ENCODE measurements at places on chromosomes 11 and 22.
A peak's percentile ranks its signal among the peaks of the same experiment; 100 is the strongest.

DNA sequence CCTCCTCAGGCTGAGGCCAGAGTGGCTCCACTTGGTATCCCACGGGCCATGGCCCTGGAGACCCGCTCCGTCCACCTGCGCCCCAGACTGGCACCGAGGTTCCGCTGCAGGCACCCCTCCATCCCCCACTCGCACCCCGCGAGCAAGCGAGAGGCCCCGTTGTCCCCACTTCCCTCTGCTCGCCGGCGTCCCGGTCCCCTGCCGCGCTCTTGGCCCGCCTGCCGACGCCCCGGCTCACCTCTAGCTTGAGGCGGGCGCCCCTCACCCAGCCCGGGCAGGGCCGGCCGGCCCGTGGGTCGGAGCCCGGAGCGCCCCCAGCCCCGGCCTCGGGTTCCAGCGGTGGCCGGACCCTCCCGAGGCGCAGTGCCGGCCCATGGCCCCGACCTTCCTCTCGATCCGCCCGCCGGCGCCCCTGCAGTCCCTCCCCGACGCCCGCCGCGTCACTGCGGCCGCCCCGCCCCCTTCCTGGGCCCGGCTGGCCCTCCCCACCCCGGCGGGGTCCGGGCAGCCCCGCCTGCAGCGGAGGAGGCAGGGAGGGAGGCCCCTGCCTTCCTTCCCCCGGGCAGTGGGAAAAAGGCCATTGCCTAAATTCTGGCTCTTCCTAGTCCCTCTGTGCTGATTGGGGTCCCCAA lies at the start of gene PITPNM1:
Gene PITPNM1 (minus strand): TSS at position 414 of the 632 bp plus-strand sequence. CDS start 1,183 bp downstream, outside the sequence.
- DNase-seq: peak; percentile 81

GRCh38 chr22:31683181-31684105 lies 21.4 kb upstream of the PISD start:
- peak; percentile 8 for DNase-seq

DNA sequence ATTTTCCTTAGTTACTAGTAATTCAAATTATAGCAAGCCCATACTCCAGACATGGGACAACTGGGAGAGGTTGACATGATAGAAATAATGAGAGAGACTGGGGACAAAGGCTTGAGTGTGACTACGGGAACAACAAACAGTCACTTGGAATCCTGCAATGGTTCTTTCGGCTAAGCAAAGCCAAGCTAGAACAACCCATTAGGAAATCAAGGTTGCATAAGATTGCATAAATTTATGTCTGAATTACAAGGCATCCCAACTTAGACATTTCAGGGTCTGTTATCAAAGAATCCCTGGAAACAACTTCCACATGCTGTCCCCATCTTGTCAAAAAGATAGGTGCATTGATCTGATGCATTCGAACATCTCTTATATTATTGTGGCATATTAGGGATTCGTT lies 10.2 kb upstream of the NRGN start:
- DNase-seq: no peak

DNA sequence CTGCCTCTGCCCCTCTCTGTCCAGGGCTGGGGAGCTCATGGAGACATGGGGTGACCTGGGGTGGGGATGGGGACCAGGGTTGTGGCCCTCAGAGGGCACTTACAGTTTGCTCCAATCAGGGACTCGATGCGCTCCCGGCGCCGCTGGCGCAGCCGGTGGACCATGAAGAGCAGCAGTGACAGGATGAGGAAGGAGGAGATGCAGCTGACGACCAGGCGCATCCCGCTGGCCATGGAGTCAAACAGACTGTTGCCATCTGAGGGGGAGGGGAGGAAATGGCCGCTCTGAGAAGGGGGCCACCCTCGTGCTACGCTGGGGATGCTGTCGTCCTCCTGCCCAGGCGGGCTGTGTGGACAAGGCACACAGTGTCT lies 80.5 kb downstream of the DGCR2 start:
- DNase-seq: no peak

- DNase-seq: peak; percentile 87
These were observed 38.2 kb downstream of the ADAMTS8 start for GRCh38 chr11:130390071-130390758.

DNA sequence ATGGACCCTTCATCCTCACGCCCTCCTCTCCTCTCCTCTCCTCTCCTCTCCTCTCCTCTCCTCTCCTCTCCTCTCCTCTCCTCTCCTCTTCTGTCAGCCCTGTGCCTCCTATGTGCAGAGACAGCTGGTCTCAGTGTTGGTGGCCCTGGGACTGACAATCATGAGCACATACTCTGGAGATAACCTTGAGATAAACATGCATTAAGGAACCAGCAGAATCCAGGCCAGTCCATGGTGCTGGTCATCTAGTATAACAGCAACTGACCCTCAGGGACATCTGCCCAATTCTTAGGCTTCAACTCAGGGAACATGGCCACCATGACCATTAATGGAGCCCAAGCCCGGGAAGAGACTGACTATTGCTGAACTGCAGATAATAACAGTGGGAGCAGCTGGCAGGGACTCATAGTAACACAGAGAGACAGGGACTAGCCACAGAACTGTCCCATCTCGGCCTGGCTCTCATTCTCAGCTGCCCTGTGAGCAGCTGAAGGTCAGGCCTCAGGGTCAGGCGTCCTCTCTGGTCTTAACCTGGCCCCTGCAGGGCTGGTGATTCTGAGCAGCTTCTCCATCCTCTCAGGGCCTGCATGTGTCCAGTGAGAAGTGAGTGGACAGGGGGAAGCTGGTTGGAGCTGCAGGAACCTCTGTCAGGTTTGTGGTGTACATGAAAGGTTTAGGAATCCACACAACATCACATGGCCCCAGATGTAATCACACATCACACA lies 45.4 kb downstream of the GGTLC2 start:
- no peak for DNase-seq

DNA sequence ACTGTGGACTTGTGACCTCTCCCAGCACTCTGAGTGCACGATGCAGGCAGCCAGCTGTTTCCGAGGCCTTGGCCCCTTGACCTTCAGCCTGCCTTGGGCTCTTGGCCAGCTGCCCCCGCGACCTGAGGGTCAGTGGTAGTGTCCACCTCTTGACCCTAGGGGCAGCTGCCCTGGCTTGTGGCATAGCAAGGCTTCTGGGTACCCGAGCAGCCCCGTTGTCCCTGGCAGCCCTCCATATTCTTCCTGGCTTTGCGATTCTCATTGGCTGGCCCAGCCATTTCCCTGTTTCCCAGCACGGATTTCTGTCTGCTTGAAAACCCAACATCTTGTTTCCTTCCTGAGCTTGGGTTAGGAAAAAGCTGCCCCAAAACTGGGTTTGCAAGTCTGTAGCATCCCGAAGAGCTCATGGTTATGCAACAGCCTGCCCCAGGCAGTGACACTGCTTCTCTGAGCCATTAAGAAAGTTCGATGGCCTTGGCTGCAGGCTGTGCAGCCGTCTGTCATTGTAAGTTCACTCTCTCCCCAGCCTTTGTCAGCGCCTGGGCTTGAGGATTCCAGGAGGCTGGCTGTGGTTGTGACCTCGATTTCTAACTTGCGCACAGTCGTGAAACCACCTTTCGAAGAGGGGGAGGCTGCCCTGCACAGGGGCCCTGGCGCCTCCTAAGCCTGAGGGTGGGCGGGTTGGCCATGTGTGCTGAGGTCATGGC lies 48.8 kb downstream of the FBLN1 start:
- DNase-seq: peak; percentile 61

DNA sequence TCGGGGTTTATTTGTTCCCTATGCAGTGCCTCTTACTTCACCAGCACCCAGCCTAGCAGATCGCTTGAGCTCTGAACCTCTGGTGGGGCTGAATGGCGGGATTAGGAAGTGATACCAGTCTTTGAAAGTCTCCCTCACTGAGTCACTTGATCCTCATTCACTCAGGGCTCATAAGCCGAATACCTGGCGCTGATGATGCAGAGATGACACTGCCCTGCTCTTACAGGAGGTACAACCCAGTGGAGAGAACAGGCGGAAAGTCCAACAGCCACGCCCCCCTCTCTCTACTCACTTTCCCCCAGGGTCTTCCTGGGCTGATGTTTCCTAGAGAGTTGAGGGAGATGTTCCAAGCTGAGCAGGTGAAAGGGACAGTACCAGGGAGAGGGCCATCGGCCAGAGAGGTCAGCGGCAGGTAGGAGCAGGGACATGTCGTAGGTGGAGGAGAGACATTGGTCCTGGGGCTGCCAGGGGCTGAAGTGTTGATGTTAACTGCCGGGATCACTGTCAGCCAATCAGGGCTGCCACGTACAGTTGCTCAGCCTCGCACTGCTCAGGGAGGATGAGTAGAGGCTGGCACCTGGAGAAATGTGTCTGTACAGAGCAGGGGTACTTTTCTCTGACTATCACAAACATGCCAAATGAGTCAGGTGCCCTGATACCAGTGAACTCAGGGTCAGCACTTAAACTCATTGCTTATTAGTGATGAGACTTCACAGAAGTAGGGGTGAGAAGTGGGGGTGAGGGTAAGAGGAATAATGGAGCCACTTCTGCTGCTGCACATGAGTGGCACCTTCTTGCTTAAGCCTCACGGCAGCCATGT lies 9.9 kb upstream of the APOBEC3A start:
- DNase-seq: no peak

DNA sequence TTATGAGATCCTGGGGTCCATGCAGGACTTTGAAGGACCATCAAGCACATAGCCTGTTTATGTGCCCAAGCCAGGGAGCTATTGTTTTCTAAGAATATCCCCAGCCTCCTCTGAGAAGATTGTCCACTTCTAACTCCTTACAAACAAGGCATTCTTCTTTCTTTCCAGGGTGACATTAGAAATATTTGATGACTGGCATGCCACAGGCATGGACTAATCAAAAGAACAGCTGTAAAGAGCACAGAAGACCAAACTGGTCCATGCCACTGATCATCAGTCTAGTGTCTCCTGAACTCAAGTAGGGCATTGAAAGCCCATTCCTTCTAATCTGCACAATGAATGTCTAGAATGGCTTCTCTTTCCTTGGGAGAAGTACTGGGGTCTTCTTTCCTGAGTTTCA lies 24.9 kb upstream of the LMO2 start:
- DNase-seq: no peak

GRCh38 chr22:19807161-19807913 lies 46.8 kb downstream of the TBX1 start:
- DNase-seq: no peak

DNA sequence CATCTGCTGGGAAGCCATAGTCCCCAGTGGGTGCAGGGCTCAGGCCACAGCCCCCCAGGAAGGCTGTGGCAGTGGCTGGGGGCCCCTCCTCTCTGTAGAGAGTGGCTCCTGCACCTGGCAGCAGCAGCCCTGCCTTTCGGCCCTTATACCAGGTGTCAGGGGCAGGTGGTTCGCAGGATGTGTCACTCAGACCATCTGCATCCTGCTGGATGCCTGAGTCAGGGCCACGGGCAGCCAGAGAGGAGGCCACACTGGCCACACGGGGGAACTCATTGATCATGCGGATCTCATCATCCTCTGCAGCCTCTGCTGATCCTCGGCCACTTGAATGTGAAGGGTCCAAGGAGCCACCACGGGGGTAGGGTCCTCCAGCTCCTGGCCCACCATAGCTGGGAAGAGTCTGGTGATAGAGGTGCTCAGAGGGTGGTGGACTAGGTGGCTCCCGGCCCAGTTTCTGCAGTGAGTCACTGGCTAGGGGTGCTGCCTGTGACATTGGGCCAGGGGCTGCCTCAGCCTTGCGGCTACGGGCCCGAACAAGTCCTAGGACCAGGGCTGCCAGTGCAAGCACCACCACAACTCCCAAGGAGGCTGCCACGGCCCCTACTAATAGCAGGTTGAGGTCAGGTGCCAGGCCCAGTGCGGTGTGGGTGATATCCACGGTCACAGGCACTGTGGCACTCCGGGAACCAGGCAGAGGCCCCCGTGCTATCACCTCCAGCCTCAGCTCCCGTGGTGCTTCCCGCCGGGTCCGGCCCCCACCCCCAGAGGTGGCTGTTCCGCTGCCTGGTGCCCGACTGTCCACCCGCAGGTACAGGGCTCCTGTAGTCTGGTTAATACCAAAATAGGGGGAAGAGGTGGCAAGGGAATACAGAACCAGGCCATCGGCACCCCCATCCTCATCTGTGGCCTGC lies 3.3 kb upstream of the TPP1 start:
- peak; percentile 23 for DNase-seq

DNA sequence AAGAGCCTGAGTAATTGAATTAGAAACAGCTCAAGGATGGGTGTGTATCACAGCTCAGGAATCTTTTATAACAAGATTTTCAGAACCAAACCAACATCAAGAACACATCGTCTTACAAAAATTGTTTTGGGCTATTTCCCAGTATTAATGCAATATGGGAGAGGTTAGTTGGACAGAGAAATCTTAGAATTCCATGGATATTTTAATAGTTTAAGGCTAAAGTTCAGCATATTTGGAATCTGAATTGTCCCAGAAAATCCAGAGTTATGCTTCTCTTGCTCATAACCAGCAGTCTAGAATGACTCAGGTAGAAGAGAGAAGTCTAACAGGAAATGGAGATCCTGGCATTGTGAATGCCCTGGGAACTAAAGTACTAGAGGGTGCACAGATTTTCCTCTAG lies 74.6 kb downstream of the ADM start:
- peak; percentile 78 for DNase-seq

DNA sequence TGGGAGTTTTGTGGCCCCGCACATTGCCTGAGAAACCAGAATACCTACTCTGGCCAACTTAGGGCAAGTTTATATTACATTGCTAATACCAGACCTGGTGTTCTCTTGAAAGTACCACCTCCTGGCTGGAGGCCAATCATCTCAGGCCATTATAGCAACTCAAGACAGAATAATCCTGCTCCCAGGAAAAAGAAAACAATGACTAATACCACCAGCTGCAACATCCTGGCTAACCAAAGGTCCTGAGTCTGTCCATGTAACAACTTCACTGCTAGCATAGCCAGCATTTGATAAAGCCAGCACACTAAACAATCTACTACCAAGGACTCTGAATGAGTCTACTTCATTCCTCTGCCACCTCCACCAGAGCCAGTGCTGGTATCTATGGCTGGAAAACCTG lies 1298.7 kb upstream of the CNTN5 start:
- DNase-seq: no peak

DNA sequence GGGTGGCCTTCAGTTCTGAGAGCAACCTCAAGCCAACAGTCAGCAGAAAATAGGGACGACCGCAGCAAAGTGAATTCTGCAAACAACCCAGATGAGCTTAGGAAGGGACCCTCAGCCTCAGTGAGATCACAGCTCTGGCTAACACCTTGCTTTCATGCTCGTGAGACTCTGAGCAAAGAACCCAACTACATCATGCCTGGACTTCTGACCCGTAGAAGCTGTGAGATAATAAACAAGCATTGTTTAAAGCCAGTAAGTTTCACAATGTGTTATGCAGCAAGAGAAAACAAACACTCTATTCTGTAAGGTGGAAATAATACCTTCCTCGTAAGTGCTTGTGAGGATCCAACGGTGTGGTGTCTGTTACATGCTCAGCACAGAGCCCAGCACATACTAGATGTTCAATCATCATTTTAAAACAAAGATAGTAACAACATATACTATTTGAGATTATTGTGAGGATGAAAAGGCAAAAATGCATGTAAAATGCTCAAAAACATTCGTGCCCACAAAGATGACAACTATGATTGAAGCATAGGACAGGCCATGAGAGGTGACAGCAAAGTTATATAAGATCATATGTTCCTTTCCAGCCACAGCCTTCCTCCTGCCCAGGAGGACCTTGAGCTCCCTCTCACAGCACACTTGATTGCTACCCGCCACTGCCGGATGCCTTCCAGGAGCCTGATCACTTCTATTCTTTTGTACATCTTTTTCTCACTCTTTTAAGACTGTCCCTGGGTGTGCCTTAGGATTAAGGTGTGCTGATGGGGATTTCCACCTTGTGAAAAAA lies 433.3 kb downstream of the BUD13 start:
- DNase-seq: no peak

- peak; percentile 76 for DNase-seq
These were observed 12.1 kb downstream of the GATD1 start for GRCh38 chr11:765025-765801.

GRCh38 chr22:39181778-39182177 lies 29.3 kb upstream of the CBX7 start:
- no peak for DNase-seq

Data from foreskin fibroblast (primary cell).